ENCODE measurements at places on chromosomes 12 and 14. TPM values are rescaled to one million over a fixed set of nuclear protein-coding genes. Genes with fewer than 3 reads are reported as not detected.

- no peak for DNase-seq
These were observed 81.1 kb downstream of the GPATCH2L start for GRCh38 chr14:76232800-76233199.

DNA sequence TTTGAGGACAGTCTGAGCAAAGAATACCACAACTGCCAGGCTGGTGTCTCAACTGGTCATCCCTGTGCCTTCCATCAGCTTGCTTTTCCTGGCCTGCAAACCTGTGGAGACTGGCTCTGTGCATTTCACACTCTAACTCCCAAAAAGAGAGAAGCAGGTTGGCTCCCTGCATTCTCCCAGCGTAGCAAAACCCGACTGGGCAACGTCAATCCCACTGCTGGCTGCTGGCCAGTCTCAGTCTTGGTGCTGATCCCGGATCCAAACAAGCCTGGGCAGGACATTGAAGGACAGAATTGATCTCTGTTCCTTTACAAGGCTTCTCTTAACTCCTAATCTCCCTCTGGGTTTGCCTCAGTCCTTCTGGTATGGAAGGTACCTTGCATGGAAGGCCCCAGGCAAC lies 65.4 kb downstream of the FZD10 start:
- no peak for DNase-seq

The MMP17 gene
- total RNA-seq, result 0.32 TPM

The HOXC12 gene
- not detected for total RNA-seq

The CNPY2 gene
- total RNA-seq, result 142 TPM

Data from activated naive CD8-positive, alpha-beta T cell treated with anti-CD3 and anti-CD28 coated beads for 36 hours (primary cell).